ENCODE measurements at places on chromosomes 5 and 9.
A peak's percentile ranks its signal among the peaks of the same experiment; 100 is the strongest.

DNA sequence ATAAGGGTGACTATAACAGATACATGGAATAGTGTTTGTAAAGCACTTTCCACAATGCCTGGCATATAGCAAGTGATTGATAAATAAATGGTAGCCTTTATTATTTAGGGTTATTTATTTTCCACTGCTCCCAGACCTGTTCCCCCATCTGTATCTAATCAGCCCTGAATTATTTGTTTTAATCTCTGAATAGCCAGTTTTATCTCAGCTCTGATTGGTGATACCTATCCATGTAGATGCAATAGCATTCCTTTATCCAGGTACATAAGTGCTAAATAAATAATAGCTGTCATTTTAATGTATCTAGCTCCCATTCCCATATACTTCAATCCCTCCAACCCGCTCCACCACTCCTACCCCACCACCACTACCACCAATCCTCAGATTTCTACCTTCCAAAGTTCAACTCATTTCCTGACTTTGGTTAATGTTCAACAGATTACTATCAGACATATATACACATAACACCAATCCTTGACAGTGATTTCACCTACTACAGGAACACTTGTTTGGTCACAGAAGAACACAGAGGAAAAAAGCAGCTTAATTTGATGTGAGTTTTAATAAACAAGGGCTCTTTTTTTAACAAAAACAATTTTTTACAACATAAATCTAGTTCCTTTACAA is 14.0 kb downstream of the PRKAA1 start:
- DNase-seq, result no peak

- no peak for DNase-seq
These were observed 56.7 kb downstream of the UBE2QL1 start for GRCh38 chr5:6505416-6505755.

DNA sequence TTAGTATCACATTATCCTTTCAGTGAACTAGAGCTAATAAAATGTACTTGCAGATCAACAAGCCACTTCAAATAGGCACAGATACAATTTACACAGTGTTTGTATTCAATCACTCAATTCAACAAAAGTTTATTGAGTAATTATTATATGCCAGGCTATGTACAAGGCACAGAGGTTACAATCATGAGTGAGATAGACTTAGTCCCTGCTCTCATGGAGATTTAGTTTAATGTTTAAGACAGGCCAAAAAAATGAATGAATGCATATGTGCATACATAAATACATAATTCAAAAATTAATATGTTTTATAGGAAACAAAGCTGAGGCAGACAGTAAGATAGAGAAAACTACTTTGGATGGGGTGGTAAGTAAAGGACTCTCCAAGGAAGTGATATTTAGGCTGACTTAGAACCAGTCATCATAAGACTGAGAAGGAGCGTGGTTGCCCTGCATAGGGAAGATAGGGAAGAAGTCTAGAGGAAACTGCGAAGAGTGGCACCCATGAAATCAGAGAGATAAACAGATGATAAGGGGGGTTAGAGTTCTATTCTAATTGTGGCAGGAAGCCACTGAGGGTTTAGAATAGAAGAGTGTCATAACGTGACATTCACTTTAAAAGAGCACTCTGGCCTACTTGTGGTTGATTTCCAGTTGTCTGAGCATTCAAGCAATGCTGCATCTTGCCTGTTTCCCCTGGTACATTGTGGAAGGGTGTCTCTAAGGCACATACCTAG is 49.7 kb upstream of the GRAMD2B start:
- DNase-seq, result peak; percentile 12

DNA sequence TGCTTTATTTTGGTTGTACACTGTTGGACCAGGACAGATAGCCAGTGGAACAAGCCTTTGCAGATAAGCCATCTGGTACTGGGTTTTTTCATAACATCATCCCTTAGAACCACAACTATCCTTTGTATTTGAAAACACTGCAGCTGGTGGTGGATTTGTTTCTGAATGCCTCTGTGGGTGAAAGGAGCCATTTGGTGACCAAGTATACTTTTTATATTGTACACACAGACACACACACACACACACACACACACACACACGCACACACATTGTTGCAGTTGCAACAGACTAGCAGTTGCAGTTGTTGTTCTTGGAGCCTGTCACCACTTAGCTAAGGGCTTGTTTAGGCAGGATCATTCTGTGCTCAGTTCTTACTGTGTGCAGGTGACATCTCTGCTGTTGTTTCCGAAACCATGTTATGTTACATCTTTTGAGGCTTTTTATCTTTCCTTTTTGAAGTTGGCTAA is 22.9 kb upstream of the CAVIN4 start:
- DNase-seq, result no peak

- DNase-seq, result no peak
These were observed 41.3 kb upstream of the TAL2 start for GRCh38 chr9:105621001-105621400.

- no peak for DNase-seq
These were observed 86.0 kb upstream of the EQTN start for GRCh38 chr9:27382975-27383374.

DNA sequence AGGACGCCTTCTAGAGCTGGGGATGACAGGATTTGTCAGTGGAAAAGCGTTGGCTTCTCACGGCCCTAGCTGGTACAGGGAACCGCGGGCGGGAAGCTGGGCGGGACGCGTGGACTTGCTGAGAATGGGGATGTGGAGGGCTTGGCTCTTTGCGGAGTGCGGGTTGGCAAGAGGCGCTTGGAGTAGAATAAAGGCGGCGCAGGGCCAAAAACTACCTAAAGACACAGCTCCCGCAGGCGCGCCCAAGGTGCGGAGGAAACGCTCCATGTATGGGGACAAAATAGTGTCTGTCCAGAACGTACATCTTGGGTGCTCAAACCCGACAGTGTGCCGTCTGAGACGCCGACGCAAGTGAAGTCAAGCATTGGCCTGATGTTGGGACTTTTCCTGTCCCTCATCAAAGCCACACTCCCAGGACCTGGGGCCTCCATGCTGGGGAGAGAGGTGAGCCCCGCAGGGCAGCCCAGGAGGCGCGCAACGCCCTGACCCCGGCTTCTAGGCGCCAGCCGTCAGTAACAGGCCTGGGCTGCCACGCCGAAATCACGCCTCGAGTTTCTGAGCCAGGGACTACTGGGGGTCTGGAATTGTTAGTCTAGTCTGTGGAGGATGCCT is 1.6 kb upstream of the NKX2-5 start:
- no peak for DNase-seq

GRCh38 chr5:110790673-110791072 is 51.9 kb downstream of the SLC25A46 start:
- DNase-seq, result no peak

DNA sequence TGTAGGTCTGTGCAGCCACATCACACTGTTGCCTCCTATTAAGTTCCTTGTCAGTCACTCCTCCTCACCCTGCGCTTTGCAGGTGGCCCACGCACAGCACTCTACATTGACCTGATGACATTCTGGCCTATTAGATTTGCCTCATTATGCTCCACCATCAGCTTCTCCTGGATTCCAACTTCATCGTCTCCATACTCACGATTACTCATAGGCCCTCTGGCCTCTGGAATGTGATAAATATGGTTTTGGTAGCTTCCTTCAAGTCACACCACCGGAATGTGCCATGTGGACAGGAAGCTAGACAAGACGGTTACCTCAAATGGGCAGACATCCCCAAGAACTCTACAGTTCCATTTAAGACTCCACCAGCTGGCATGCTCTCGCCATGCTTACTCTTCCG is 158.0 kb upstream of the LHFPL2 start:
- DNase-seq, result no peak

- DNase-seq, result no peak
These were observed 21.8 kb upstream of the ADAMTS19 start for GRCh38 chr5:129438322-129438721.

DNA sequence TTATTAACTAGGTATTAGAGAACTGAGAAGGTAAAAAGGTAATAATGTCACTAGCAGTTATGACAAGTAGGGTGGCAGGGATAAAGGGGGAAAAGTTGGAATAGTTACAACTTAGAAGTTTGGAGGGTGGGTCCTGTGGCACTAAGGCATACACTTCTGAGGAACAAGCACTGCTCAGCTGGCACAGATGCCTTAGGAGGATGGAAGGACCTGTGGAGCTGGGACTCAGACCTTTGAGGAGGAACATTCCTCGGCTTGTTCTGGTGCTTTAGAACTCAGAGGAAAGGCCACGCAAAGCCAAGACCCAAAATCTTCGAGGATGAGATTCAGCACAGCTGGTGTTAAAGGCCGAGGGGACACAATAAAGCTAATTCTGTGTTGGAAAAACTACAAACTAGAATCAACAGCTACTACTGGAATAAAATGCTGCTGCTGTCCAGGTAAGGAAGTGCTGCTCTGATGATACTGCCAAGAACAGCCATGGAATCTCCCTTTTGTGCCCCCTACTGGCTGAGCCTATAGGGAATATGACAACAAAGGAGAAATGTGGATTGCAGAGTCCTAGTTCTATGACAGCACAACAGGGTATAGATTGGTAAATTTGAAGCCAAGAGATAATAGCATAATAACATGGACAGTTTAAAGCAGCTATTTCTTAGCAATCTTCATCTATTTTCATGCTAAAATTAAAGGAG is 126.7 kb downstream of the SLC25A46 start:
- DNase-seq, result no peak

- peak; percentile 76 for DNase-seq
These were observed 77.9 kb downstream of the AK8 start for GRCh38 chr9:132800038-132800648.

- no peak for DNase-seq
These were observed 10.8 kb downstream of the DMAC1 start for GRCh38 chr9:7788772-7789171.

DNA sequence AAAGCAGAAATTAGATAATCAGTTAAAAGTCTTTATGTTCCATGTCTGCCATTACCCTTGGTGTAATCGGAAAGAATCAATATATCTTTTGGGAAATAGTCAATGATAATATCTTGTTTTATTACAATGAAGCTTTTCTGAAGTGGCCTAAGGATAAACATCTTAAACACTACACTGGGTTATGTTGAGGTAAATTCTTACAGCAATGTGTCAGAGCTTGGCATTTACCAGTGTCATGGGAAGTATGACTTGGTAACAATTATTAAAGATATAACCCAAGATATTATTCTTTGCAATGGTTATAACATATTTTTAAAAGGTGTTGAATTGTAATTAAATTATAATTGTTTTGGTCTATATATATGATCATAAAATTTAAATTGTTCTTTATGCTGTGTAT is 84.7 kb downstream of the CFAP95 start:
- DNase-seq, result no peak

DNA sequence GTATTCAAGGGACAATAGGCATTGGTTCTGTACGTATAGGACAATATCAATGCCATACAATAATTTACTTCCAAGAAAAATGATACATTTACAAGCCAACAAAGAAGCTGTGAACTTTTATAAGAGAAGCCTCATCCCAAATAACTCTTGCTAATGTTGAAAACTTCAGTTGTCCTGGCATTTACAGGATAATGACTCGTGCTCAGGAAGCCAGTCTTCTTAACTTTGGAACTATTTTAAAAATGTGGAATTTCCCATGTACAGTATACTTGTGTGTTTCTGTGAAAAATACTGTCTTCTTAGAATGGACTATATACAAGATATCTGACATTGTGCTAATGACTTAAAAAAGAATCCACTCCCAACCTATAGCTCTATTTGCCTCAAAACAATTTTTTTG is 1479.3 kb upstream of the CDH9 start:
- DNase-seq, result no peak

GRCh38 chr9:137837345-137838278 is 40.0 kb upstream of the CACNA1B start:
- DNase-seq, result no peak

GRCh38 chr9:91474656-91475055 is 51.0 kb upstream of the NFIL3 start:
- DNase-seq, result no peak

- DNase-seq, result no peak
These were observed 14.1 kb upstream of the INIP start for GRCh38 chr9:112731971-112732370.

- no peak for DNase-seq
These were observed 38.9 kb downstream of the MTMR12 start for GRCh38 chr5:32273821-32274220.

DNA sequence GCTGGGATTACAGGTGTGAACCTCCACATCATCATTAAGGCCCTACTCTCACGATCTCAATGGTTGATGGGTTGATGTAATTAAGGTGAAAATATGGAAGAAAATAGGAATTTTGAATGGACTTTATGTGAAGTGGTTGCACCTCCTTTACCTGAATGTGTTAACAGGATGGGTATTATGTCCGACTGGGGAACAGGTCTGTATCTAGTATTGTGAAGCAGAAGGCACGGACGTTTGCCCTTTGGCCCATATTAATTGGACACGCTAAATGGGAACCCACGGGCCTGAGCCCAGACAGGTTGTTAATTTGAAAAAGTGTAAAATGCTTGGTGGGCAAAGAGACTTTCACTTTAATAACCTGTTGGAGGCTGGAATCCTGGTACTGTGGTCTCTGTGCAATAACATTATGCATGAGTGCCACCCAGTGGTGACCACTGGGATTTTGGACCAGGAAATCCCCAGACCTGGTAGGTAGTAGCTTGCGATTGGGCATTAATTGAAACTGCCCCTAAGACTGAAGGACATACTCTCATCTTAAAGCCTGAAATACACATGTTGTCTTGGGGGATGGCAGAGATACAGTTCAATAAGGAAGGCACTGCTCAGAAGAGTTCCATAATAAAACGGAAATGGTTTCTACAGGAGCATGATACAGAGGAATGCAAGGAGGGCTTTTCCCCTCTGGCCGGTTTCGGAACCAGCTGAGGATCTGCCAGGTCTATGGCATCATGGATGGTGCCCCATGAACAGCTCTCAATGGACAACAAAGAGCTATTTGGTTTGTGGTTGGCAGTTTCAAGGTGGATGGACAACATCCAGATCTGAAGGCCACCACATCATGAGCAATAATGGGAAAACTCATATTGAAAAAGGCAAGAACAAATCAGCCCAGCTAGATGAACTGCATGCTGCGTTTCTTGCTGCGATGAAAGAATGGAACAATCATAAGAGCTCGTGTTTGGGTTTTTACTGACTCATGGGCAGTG is 26.2 kb upstream of the BICD2 start:
- DNase-seq, result peak; percentile 84

DNA sequence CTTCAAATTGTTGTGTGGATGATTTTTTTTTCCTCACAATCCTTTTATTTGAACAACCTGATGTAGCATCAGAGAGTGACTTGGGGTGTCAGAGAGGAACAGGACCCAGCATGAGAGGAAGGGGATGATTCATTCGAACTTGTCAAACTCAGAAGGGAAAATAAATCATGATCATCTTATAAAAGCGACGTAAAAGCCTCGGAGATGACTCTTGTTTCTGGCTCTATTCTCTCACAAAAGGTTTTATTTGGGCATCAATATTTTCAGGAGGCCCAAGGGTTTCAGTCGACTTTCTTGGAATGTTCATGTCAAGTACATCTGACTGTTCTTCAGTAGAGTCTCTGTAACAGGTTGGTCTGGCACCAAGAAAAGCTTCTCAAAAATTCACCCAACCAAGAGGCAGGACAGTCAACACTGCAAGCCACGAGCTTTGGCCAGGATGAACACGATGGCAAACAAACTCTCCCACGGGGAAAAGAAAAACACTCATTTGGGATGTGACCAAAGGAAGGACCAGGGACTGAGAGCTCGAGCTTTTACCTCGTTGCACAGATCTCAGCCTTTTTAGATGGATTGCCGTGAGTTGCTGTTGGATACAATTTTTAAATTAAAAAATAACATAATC is 55.1 kb downstream of the ANKH start:
- DNase-seq, result no peak

GRCh38 chr9:95360866-95361265 is 43.4 kb upstream of the FANCC start:
- no peak for DNase-seq

GRCh38 chr5:68894673-68895072 is 199.1 kb upstream of the SLC30A5 start:
- no peak for DNase-seq
